Cortex of kidney (tissue), 1 donor: ENCODE measurements at places on chromosomes 1 and 21.

GRCh38 chr1:153422450-153423068 is 6.2 kb downstream of the S100A7A start:
- no peak for DNase-seq

- no peak for DNase-seq
These were observed 67.3 kb downstream of the LAMC1 start for GRCh38 chr1:183090391-183091006.

- no peak for DNase-seq
These were observed 381.6 kb downstream of the SIPA1L2 start for GRCh38 chr1:232248276-232248820.

- DNase-seq: no peak
These were observed 5.8 kb upstream of the ERG start for GRCh38 chr21:38504066-38504465.

GRCh38 chr1:211903490-211904245 is 73.1 kb upstream of the LPGAT1 start:
- DNase-seq: no peak

DNA sequence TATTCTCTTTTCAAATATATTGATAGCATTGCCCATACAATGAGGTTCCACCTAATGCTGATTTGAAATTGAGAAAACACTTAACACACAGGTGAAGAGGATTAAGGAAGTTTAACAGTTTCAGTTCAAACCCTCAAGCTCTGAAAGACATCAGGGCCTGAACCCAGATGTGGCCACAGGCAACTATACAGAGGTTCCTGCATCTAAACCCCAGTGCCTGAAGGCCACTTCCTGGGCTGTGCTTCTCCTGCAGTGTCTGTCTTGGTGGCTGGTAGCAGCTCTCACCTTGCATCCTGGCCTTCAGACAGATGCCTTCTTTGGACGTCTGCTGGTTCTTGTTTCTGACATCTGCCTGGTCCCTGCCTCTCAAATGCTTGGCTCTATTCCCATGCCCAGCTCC is 25.1 kb upstream of the NGF start:
- no peak for DNase-seq

- no peak for DNase-seq
These were observed 26.6 kb downstream of the RPS6KA1 start for GRCh38 chr1:26556111-26556510.

GRCh38 chr1:215160351-215160750 is 77.8 kb downstream of the KCNK2 start:
- DNase-seq: no peak

- no peak for DNase-seq
These were observed 72.1 kb upstream of the CASZ1 start for GRCh38 chr1:10868599-10868965.

DNA sequence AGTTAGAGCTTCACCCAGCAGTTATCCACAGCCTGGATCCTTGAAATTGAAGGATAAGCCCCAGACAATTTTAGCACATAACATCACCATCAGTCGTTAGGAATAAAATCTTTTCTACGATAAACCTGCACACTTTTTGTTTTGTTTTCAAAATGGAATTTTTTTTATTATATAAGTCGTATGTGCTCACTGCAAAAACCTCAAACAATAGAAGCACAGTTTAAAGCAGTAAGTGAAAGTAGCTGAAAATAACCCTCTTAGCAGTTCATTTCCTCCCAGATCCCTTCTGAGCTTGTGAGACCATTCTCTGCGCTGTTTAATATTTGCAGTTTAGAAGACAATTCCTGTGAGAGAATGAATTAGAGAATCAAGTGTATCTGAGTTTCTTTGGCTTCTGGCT is 38.3 kb downstream of the ELK4 start:
- no peak for DNase-seq

- DNase-seq: no peak
These were observed 140.6 kb downstream of the VPS13D start for GRCh38 chr1:12370333-12370975.

- DNase-seq: no peak
These were observed 309.1 kb upstream of the SNX7 start for GRCh38 chr1:98352378-98352777.

- no peak for DNase-seq
These were observed 180.0 kb downstream of the SDCCAG8 start for GRCh38 chr1:243435836-243436235.

DNA sequence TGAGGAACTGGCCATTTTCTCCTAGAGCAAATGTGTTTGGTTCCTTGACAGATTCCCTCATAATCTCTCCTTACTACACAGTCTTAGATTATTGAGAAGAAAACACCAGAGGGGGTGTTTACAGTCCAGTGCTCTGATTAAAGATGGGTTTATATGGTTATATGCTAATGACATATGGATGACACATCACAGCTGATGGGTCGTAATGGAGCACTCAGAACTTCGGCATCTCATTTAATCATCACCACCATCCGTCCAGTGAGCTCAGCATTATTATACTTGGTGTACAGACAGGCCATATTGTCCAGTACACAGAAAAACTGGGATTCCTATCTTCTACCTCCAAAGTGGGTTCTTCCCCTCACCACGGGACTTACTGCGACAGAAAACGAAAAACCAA is 22.3 kb upstream of the NR5A2 start:
- no peak for DNase-seq

DNA sequence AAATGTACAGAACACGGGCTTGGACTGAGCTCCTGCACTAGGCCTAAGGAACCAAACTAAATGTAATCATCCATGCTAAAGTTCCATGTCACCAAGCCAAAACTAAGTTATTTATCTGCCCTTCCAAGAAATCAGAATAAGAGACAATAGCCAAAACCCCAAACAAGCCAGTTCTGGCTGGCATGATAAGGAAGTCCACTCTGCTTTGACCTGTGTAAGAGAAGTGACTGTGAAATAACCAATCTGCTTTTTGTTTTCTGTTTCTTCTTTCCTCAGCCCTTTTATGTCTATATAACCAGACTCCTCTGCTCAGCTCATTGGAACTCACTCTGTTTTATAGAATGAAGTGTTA is 15.1 kb downstream of the PLPPR5 start:
- no peak for DNase-seq
